ENCODE measurements at places on chromosomes 1 and 21.

GRCh38 chr21:45975020-45975666 lies 6.4 kb upstream of the COL6A1 start:
- no peak for DNase-seq

DNA sequence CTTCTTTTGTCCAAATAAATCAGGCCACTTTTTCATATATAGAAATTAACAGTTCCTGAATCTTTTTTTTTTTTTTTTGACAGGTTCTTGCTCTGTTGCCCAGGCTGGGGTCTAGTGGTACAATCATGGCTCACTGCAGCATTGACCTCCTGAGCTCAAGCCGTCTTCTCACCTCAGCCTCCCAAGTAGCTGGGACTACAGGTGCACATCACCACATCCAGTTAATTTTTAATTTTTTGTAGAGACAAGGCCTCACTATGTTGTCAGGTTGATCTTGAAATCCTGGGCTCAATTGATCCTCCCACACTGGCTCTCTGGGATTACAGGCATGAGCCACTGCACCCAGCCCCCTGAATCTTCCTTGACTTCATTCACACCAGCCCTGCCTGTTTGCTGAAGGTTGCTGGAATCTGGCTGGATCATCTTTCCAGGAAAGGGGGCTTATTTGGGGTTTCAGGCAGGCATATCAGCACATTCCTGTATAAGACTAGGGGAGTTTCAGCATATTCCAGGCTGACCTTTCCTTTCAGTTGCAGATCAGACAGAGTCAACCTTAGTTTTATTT lies 78.2 kb upstream of the ARHGAP29 start:
- no peak for DNase-seq

DNA sequence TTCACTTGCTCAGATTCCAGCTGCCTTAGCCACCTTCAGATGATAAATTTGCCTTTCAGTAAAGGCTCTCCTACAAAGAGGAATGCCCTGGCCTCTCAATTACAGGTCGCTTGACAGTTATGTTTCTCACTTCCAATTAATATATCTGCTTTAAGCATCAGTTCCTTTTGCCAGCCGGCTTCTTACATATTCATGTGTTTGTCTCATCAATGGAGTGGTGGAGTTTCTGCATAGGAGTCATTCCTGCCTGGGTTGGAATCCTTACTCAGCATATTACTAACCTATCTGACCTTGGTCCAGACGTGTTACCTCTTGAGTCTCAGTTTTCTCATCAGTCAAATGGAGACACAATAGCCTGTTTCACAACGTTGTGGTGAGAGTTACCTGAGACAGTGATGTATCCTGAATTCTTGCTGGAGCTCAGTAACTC lies 9.4 kb upstream of the SESN2 start:
- no peak for DNase-seq

- DNase-seq: no peak
Observed at GRCh38 chr1:223473601-223474344, 80.6 kb downstream of the CCDC185 start.

DNA sequence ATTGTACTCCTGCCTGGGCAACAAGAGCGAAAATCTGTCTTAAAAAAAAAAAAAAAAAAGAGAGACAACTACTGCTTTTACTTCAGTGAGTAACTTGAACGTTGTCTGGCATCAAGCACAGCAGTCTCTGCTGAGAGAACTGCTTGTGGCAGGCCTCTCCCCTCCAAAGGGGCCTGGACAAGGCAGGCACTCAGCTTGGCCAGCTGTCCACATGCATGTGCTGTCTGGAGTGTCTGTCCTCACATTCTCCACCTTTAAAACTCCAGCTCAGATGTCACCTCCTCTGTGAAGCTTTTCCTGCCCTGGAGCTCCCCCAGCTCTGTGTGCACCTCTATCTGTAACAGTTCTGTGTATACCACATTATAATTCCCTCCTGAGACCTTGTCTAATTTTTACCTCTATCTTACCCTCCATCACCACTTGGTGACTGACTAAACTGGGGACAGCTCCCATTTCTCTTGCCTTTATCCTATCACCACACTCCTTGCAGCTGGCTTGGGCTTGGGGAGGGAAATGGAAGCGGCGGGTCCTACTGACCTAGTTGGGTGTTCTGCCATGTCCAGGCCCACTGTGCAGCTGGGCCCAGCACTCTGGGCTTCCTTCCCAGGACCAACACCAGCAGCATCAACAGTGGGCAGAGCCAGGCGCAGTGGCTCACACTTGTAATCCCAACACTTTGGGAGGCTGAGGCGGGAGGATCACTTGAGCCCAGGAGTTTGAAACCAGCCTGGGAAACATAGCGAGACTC lies 71.4 kb upstream of the ARTN start:
- no peak for DNase-seq
